ENCODE measurements at places on chromosomes 2 and 18.
A peak's percentile ranks its signal among the peaks of the same experiment; 100 is the strongest.

- peak; percentile 40 for DNase-seq
Observed at GRCh38 chr2:182666674-182667314, 49.3 kb upstream of the DNAJC10 start.

DNA sequence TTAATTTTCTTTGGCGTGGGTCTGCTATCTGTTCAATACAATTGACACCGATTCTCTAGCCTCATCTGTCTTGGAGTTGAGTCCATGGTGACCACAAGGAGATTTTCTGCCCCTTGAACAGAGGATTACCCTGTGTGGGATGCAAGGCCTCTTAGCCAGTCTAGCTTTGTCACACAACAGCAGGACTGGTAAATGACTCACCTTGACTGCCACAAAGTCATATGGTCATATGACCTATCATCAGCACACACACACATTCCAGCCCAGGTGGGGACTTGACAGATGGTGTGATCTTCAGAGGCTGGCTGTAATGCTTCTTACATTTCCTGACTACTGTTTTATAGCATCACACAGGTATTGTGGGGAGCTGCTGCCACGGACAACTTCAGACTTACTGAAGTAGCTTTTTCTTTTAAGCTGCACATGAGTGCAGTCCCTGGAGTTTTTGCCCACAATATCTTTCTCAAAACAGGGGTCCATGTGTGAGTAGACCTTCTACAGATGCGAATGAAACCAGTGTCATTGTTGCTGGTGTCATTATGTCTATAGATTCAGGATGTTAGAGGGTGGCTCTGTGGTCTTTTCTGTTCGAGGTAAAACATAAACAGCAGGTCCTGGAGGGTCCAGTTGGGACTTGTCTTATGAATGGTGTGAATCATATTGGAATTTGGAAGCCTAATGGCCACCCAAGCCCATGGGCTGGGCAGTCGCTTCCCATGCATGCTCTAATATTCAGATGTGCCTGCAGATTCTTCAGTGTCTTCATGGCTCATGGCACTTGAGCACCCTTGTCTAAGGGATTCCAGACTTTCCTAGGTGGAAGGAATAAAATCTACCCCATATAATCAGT, 18.6 kb upstream of the ACOXL start:
- no peak for DNase-seq

DNA sequence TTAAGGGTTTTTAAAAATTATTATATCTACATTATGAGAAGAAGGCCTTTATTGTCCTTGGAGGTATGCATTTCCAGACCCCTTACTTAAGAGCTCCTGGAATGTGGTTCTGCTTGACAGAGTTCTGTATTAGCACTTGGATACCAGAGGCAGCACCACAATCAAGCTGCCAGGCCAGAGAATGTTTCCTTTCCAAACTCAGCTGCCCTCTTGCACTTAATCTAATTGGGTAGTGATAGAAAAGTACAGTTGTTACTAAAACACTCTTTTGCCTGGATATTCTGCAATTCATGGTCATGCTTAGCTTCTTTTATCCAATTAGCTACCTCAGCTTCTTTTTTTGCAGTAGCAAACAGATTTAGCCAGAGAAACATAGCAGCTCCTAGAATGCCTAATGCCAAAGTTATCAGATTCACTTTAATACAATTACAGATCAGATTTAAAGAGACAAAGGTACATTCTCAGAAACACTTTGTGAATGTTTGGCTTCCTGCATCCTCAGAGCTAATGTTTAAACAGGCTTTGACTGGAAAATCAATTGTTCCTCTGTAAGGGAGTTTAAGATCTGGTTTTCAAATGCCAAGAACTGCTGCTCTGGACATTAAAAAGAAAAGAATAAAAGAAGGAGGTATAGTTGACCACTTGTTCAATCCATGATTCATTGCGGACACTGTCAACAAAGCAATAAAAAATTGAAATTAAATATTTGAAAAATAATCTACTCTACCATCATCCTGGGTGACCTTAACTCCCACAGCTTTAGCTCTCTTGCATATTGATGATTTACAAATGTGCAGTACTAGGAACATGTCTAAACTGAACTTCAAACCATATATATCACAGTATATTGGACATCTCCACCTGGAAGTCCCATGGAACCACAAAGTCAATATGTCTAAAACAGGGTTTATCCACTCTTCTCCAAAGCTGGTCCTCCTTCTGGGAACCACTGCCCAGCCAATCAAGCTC, 12.8 kb downstream of the NOSTRIN start:
- DNase-seq = no peak

GRCh38 chr18:43078478-43079092, 36.9 kb downstream of the RIT2 start:
- DNase-seq = no peak

GRCh38 chr2:275466-275865, 10.7 kb downstream of the ACP1 start:
- DNase-seq = no peak
